Nephron progenitor cell (in vitro differentiated cells): ENCODE measurements at places on chromosomes 7 and 10.

- peaks cover 31% of the 10 kb centered on the region for H3K27me3 ChIP-seq
- no peaks in the 10 kb centered on the region for H3K36me3 ChIP-seq
- H3K4me3 ChIP-seq, result no peak overlapping the region
- DNase-seq, result no peak
- H3K4me1 ChIP-seq, result no peaks in the 10 kb centered on the region
- H3K27ac ChIP-seq, result no peak overlapping the region
Observed at GRCh38 chr7:67652937-67653336, 656.3 kb downstream of the TYW1 start.

- DNase-seq, result no peak
- no peaks in the 10 kb centered on the region for H3K4me1 ChIP-seq
- no peak overlapping the region for H3K27ac ChIP-seq
- H3K36me3 ChIP-seq, result no peaks in the 10 kb centered on the region
- peaks cover 14% of the 10 kb centered on the region for H3K27me3 ChIP-seq
- H3K4me3 ChIP-seq, result no peak overlapping the region
Observed at GRCh38 chr7:31805209-31805818, 118.3 kb downstream of the PPP1R17 start.

DNA sequence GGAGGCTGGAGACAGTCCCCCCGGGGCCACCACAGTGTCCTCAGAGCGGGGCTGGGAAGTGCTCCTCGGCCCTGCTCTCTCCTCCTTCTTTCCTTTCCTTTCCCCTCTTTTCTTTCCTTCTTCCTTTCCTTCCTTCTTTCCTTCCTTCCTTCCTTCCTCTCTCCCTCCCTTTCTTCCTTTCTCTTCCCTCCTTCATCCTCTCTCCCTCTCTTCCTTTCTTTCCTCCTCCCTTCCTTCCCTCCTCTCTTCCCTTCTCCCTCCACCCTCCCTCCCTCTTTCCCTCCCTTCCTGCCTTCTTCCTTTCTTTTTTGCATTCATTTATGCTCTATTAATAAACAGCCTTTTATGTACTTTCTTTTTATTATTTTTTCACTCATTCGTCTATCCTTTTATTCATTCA, 127.1 kb upstream of the TCERG1L start:
- no peaks in the 10 kb centered on the region for H3K4me1 ChIP-seq
- H3K27ac ChIP-seq, result no peak overlapping the region
- DNase-seq, result no peak
- H3K36me3 ChIP-seq, result no peaks in the 10 kb centered on the region
- peaks cover 31% of the 10 kb centered on the region for H3K27me3 ChIP-seq
- no peak overlapping the region for H3K4me3 ChIP-seq

- peaks cover 25% of the 10 kb centered on the region for H3K36me3 ChIP-seq
- no peak overlapping the region for H3K27ac ChIP-seq
- H3K4me1 ChIP-seq, result peaks cover 38% of the 10 kb centered on the region
- H3K27me3 ChIP-seq, result no peaks in the 10 kb centered on the region
- no peak for DNase-seq
Observed at GRCh38 chr7:100437150-100438100, 1.1 kb upstream of the PPP1R35 start.

GRCh38 chr10:1358860-1359625, 302.9 kb downstream of the WDR37 start:
- H3K4me3 ChIP-seq, result no peak overlapping the region
- peaks cover 57% of the 10 kb centered on the region for H3K4me1 ChIP-seq
- H3K27ac ChIP-seq, result no peak overlapping the region
- DNase-seq, result no peak
- H3K36me3 ChIP-seq, result no peaks in the 10 kb centered on the region

GRCh38 chr7:22934473-22935065, 79.4 kb downstream of the HYCC1 start:
- no peaks in the 10 kb centered on the region for H3K27me3 ChIP-seq
- H3K4me1 ChIP-seq, result peaks cover 6% of the 10 kb centered on the region
- DNase-seq, result no peak
- H3K27ac ChIP-seq, result peak overlapping the region; percentile 76
- peaks cover 10% of the 10 kb centered on the region for H3K36me3 ChIP-seq
- H3K4me3 ChIP-seq, result no peak overlapping the region

- H3K27ac ChIP-seq, result peak overlapping the region; percentile 78
- peaks cover 40% of the 10 kb centered on the region for H3K36me3 ChIP-seq
- H3K4me3 ChIP-seq, result no peak overlapping the region
- no peaks in the 10 kb centered on the region for H3K27me3 ChIP-seq
Observed at GRCh38 chr7:129739427-129739826, 127.9 kb downstream of the NRF1 start.

- H3K27ac ChIP-seq, result no peak overlapping the region
- H3K4me1 ChIP-seq, result peaks cover 27% of the 10 kb centered on the region
- peaks cover under 1% of the 10 kb centered on the region for H3K36me3 ChIP-seq
- H3K27me3 ChIP-seq, result peaks cover 10% of the 10 kb centered on the region
- peak overlapping the region; percentile 46 for H3K4me3 ChIP-seq
- DNase-seq, result no peak
Observed at GRCh38 chr10:118272149-118272721, 69.9 kb downstream of the FAM204A start.

GRCh38 chr7:87506246-87507180, 31.0 kb upstream of the ABCB4 start:
- no peak for DNase-seq
- no peak overlapping the region for H3K4me3 ChIP-seq
- peaks cover 7% of the 10 kb centered on the region for H3K4me1 ChIP-seq
- H3K36me3 ChIP-seq, result no peaks in the 10 kb centered on the region

GRCh38 chr10:3534433-3534832, 250.6 kb downstream of the KLF6 start:
- peaks cover 33% of the 10 kb centered on the region for H3K4me1 ChIP-seq
- peaks cover 12% of the 10 kb centered on the region for H3K27me3 ChIP-seq
- H3K36me3 ChIP-seq, result no peaks in the 10 kb centered on the region
- H3K4me3 ChIP-seq, result no peak overlapping the region
- H3K27ac ChIP-seq, result peak overlapping the region; percentile 16

DNA sequence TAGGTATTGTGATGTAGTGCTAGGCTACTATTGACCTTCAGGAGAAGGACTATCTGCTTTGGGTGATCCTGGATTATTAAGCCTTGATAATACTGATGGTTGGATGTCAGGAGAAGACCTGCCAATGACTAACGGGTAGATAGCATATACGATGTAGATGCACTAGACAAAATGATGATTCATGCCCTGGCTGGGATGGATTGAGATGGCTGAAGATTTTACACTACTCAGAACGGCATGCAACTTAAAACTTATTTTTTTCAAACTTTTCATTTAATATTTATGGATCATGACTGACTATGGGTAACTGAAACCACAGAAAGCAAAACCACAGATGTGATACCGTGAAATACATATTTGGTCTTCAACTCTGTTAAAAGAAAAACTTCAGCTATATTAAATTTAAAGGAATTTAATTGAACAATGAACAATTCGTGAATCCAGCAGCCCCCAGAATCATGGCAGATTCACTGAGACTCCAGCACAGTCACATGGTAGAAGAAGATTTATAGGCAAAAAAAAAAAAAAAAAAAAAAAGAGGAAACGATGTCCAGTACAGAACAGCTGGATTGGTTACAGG, 124.6 kb upstream of the CDK13 start:
- H3K4me1 ChIP-seq, result peaks cover 43% of the 10 kb centered on the region
- no peaks in the 10 kb centered on the region for H3K36me3 ChIP-seq
- H3K27me3 ChIP-seq, result peaks cover 12% of the 10 kb centered on the region
- no peak overlapping the region for H3K27ac ChIP-seq
- no peak overlapping the region for H3K4me3 ChIP-seq

- H3K27me3 ChIP-seq, result peaks cover under 1% of the 10 kb centered on the region
- no peak for DNase-seq
- H3K36me3 ChIP-seq, result no peaks in the 10 kb centered on the region
- H3K4me3 ChIP-seq, result no peak overlapping the region
- H3K27ac ChIP-seq, result no peak overlapping the region
- H3K4me1 ChIP-seq, result peaks cover 18% of the 10 kb centered on the region
Observed at GRCh38 chr10:47418966-47419365, 34.9 kb upstream of the ZNF488 start.

DNA sequence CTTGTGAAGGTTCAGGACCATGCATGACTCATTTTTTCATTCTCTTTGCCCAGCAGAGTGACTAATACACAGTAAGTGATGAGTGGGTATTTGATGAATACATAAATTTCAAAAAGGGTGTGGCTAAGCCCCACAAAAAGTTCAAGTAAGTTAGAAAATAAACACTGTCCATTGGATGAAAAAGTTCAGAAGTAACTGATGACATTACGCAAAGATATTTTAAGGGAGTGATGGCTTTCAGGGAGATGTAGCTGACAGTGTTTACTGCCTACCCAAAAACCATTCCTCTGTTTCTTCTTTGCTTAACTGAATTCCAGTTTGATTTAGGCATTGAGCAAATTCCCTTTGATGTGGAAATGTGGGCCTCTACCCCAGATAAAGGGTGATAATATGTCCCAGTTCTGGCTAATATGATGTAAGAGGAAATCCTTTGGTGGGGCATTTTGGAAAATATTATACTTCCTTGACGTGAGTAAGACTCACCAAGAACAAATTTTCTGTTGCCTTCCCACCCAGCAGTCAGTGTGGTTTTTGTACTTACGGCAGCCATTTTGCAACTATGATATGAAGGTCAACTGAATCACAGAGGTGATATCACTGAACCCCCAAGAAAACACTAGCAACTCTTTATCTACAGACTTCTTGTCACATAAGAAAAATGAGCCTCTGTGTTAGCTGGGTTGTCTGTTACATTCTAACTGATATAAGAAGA, 29.0 kb upstream of the EBLN1 start:
- no peaks in the 10 kb centered on the region for H3K36me3 ChIP-seq
- H3K4me3 ChIP-seq, result no peak overlapping the region
- H3K27me3 ChIP-seq, result peaks cover 17% of the 10 kb centered on the region
- no peak overlapping the region for H3K27ac ChIP-seq

GRCh38 chr10:125694883-125695282, 11.9 kb upstream of the TEX36 start:
- no peaks in the 10 kb centered on the region for H3K27me3 ChIP-seq
- no peaks in the 10 kb centered on the region for H3K36me3 ChIP-seq
- H3K4me1 ChIP-seq, result peaks cover 21% of the 10 kb centered on the region
- no peak overlapping the region for H3K27ac ChIP-seq
- no peak for DNase-seq

- DNase-seq, result no peak
- H3K4me1 ChIP-seq, result peaks cover 12% of the 10 kb centered on the region
- no peaks in the 10 kb centered on the region for H3K36me3 ChIP-seq
Observed at GRCh38 chr10:5168897-5169420, 16.0 kb downstream of the AKR1C8 start.

GRCh38 chr10:36491926-36492325, 633.5 kb upstream of the ANKRD30A start:
- DNase-seq, result no peak
- H3K36me3 ChIP-seq, result no peaks in the 10 kb centered on the region

DNA sequence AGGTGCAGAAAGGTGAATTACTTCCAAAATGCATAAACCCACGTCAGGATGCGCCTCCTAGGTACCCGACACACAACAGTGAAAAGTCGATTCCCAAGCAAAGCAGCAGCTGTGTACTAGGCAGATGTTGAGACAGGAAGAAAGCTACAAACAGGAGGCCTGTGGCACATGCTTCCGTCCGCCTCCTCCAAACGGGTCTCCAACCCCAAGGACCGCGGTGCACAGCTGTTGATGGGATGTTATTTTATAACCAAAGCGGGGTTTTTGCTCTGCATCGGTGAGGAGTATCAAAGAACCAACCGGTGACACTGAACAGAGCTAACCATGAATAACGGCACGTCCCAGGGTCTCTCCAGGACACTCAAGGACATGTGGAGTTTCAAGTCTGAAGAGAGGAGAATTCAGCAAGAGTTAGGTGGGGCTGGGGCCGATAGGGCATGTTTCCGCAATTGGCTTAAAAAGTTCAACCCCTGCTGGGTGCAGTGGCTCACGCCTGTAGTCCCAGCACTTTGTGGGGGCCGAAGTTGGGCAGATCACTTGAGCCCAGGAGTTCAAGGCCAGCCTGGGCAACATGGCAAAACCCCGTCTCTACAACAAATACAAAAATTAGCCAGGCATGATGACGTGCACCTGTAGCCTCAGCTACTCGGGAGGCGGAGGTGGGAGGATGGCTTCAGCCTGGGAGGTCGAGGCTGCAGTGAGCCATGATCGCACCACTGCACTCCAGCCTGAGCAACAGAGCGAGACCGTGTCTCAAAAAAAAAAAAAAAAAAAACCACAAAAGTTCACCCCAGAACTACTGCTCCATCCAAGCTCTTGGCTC, 108.0 kb downstream of the SMURF1 start:
- H3K4me3 ChIP-seq, result no peak overlapping the region
- peaks cover 73% of the 10 kb centered on the region for H3K36me3 ChIP-seq
- no peak for DNase-seq
- peaks cover 14% of the 10 kb centered on the region for H3K4me1 ChIP-seq
- H3K27me3 ChIP-seq, result peaks cover 3% of the 10 kb centered on the region

- H3K4me1 ChIP-seq, result peaks cover 8% of the 10 kb centered on the region
- H3K27me3 ChIP-seq, result no peaks in the 10 kb centered on the region
- no peaks in the 10 kb centered on the region for H3K36me3 ChIP-seq
Observed at GRCh38 chr7:8360564-8361153, 72.8 kb upstream of the NXPH1 start.

- no peak overlapping the region for H3K27ac ChIP-seq
- peaks cover 64% of the 10 kb centered on the region for H3K4me1 ChIP-seq
- peaks cover 12% of the 10 kb centered on the region for H3K36me3 ChIP-seq
- no peak for DNase-seq
Observed at GRCh38 chr7:70679661-70680060, 452.3 kb upstream of the GALNT17 start.

- no peak overlapping the region for H3K4me3 ChIP-seq
- H3K27me3 ChIP-seq, result no peaks in the 10 kb centered on the region
Observed at GRCh38 chr7:122013630-122014029, 130.4 kb downstream of the AASS start.

GRCh38 chr10:94123258-94123995, 129.7 kb downstream of the PLCE1 start:
- H3K27me3 ChIP-seq, result no peaks in the 10 kb centered on the region
- no peak for DNase-seq
- no peak overlapping the region for H3K27ac ChIP-seq
- H3K4me3 ChIP-seq, result no peak overlapping the region
- peaks cover 9% of the 10 kb centered on the region for H3K4me1 ChIP-seq

DNA sequence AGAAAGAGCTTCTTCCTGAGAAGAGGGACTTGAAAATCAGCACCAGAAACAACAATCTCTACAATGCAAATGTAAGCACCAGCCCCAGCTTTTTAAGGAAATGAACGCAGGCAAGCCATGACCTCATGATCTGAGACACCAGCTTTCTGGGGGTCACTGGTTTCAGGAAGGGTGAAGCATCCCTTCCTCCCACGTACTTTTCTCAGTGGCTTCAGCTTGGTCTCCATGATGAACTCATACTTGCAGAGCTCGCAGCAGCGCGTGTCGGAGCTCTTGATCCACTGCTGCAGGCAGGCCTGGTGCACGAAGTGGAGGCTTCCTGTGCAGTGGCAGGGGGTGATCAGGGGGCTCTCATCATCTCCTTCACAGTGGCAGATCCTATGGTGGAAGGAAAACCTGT, 87.0 kb downstream of the ALOX5 start:
- no peak overlapping the region for H3K4me3 ChIP-seq
- H3K36me3 ChIP-seq, result peaks cover 17% of the 10 kb centered on the region
- peak overlapping the region; percentile 18 for H3K27ac ChIP-seq
- H3K4me1 ChIP-seq, result peaks cover 8% of the 10 kb centered on the region
- DNase-seq, result no peak
